Activated CD4-positive, alpha-beta T cell treated with anti-CD3 and anti-CD28 coated beads for 24 hours (primary cell): ENCODE measurements at places on chromosomes 4 and X.

DNA sequence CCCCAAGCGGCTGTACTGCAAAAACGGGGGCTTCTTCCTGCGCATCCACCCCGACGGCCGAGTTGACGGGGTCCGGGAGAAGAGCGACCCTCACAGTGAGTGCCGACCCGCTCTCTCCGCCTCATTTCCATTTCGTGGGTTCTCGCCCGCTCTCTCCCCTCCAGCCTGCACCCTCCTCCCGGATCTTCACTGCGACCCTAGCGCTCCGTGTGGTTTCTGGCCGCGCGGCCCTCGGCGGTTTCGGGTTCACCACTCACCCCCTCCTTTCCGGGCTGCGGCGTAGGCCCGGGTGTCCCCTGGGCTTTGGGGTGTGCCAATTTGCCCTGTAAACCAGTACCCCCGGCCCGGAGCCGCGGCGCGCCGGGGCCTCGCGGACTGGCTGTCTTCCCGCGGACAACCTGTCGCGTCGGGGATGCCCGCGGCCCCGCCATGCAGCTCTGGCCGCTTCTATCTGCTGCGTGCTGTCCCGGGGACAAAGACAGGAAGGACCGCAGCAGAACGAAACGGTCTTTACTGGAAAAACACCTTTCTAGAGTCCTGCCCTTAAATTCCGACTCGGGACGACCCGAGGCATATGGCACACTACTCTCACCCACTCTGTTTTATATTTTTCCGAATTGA, 737 bp downstream of the FGF2 start:
- no peak for DNase-seq

GRCh38 chrX:24877854-24878650, 137.7 kb downstream of the ARX start:
- DNase-seq = no peak

- DNase-seq = no peak
Observed at GRCh38 chr4:36256398-36256891, 12.1 kb upstream of the ARAP2 start.

DNA sequence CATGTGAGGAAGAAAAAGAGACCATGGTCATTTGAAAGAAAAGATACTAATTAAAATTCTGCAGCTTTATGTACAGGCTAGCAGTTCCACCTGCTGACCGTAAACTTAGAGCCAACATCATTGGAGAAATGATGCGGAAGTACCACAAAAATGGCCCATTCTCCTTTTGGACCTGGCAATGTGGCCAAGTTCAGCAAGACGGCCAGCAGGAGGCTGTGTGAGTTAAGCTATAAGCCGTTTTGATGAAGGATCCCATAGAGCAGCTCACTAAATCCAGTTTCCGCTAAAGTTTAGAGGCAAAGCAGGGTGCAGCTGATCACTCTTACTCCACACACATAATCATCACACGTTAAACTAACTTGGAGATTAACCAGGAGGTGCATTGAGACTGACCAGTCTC, 133.8 kb downstream of the LDB2 start:
- no peak for DNase-seq

DNA sequence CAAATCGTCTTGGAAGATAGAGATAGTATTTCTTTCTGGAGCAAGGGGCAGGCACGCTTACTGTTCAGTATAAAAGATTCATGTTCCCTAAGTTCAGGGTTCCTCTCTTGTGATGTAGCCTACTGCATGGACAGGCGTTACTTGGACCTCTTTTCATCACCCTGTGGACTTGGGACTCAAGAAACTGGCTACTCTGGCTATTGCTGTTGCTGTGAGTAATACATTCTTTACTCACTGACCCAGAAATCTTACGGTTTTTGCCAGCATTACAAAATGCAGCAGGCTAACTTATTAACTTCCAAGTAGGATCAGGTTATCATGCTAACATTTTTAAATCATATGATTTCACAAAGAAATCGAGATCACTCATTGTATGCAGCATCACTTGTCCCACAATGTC, 12.8 kb upstream of the GUCY1B1 start:
- DNase-seq = no peak

- DNase-seq = no peak
Observed at GRCh38 chr4:111540671-111541070, 604.6 kb upstream of the FAM241A start.

- DNase-seq = no peak
Observed at GRCh38 chr4:81429607-81430006, 42.1 kb downstream of the RASGEF1B start.

- DNase-seq = no peak
Observed at GRCh38 chrX:50971395-50971794, 60.9 kb downstream of the BMP15 start.

- no peak for DNase-seq
Observed at GRCh38 chr4:176618138-176618537, 174.6 kb downstream of the VEGFC start.

GRCh38 chr4:188187106-188187505, 47.9 kb downstream of the TRIML1 start:
- DNase-seq = no peak

- DNase-seq = no peak
Observed at GRCh38 chr4:150495550-150495949, 86.4 kb upstream of the MAB21L2 start.

GRCh38 chr4:88104902-88105610, 53.4 kb downstream of the ABCG2 start:
- no peak for DNase-seq

- no peak for DNase-seq
Observed at GRCh38 chrX:130114141-130114588, 3.9 kb upstream of the ELF4 start.

GRCh38 chr4:47109379-47109778, 78.0 kb downstream of the GABRB1 start:
- DNase-seq = no peak

DNA sequence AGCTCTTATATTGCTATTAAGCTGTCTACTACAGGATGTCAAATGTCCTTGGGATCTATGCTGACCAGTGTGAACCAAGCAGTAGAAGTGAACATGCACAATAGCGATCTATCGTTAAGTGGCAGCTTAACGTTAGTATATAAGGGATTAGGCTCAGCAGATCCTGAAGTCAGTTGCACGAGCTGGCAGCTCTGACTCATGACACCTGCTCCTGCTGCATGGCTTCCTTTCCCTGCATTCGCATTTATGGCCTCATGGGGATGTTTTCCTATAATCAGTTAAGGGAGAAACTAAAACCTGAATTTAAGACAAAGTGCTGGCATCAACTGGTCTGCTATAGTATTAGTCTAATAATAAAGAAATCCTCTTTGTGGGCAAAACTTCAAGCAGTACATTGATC, 12.7 kb upstream of the MCUB start:
- DNase-seq = no peak

DNA sequence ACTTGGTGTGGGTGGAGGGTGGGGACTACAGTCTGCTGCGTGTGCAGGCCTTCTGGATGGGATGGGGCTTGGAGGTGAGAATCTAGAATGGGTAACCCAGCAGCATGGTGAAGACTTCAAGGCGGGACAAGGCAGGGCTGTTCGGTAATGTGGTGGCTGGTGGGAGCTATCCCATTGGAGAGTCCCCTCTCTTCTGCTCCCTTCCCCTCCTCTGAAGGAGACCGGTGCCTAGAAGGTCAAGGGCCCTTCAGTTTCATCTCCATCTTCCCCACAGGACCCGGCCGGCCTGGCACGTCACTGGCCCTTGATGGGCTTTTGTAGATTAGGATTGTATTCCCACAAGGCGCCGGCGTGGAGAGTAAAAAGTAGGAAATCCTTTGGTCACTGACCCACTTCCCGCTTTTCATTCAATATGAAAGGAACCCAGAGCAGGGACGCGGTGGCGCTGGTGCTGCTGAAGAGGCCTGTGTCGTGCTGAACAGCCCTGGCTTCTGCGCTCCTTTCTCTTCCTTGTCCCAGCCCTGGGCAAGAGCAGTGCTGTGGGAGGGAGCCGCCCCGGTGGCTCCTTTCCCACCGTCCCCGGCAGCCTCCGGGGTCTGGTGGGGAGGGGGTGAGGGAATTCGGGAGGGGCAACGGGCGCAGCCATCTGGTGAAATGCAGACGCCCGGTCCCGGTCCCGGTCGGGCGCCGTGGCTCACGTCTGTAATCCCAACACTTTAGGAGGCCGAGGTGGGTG, 7.3 kb upstream of the HMGB3 start:
- no peak for DNase-seq

DNA sequence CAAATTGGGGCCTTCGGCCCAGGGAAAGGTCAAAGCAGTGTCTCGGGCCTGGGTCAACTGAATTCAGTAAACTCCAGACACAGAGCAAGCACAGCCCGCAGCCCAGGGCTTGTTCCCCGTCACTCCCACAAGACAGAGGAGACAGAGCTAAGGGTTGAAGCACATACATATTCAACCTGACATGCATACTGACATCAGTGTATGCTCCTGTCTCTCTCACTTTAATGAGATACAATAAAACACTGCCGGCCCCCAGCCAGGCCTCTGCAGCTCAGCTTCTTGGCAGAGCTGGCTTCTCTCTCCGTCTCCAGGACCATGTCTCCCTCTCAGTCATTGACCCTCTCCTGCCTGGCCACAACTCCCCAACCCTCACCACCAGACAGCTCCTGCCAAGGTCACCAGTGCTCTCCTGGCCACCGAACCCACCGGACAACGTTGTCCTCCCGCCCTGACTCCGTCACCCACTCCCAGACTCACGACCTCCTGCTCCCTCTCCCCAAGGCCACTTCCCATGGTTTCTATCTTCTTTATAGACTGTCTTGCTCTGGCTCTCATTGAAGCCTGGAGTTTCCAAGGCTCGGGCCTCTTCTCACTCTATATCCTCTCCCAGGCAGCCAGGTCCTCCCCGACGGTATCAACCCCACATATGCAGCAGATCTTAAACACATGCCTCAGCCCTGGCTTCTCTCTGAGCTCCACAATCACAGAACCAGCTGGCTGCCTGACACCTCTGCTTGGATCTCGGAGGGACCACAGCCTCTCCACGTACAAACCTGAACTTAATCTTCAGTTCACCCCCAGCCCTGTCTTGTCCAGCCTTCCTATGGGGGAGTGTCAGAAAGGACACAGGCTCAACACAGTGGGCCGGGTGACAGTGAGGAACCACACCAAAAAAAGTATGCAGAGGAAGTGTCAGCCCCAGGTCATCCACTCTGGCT, 67.7 kb upstream of the C4orf50 start:
- no peak for DNase-seq

DNA sequence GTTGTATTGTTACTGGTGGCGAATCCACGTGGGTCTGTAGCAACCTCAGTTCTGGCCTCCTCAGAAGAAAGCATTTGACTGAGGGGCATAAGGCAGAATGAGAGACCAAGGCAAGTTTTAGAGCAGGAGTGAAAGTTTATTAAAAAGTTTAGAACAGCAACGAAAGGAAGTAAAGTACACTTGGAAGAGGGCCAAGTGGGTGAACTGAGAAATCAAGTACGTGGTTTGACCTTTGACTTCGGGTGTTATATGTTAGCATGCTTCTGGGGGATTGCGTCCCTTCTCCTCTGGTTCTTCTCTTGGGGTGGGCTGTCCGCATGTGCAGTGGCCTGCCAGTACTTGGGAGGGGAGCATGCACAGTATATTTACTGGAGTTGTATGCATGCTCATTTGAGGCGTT, 232.7 kb upstream of the GATB start:
- DNase-seq = no peak

GRCh38 chr4:41012911-41013310, 201.4 kb downstream of the APBB2 start:
- DNase-seq = no peak

DNA sequence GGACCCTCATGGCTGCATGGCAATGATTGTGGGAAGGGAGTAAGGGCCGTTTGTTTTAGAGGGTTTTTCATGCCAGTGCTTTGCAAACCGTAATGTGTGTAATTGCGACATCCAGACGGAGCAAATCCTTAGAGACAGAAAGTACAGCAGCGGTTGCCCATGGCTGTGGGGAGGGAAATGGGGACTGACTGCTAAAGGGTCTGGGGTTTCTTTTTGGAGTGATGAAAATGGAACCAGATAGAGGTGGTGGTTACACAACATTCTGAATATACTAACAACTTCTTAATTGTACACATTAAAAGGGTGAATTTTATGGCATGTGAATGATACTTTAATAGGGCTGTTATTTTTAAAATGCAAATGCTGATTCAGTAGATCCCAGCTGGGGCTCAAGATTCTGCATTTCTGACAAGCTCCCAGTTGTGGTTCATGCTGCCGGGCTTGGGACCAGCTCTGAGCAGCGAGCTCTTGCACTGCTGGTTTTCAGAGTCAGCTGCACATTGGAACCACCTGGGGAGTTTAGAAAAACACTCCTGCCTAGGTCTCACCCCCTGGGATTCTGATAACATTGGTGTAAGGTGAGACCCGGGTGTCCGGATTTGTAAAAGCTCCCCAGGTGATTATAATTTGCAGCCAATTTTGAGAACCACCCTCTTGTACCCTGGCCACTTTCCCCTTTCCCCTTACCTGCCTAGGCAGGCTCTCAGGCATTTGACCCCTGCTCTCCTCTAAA, 47.7 kb downstream of the PRPS1 start:
- no peak for DNase-seq

DNA sequence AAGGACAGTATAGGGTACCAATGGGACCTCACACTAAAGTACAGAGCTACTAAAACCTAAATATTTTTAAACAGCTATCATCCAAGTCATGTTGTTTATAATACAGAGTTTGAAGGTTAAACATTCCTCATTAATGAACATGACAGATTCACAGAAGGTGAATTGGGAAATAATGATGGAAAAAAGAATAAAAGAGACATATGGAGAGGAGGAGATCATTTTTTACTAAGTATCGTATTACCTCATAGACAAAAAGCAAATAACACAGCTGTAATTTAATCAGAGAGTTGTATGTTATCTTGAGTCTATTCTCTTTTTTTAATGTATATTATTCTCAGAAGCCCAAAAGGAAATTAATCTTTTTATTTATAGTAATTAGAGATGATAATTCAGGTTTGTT, 7.9 kb downstream of the PLK4 start:
- no peak for DNase-seq

GRCh38 chrX:114715096-114715495, 131.2 kb downstream of the HTR2C start:
- DNase-seq = no peak

DNA sequence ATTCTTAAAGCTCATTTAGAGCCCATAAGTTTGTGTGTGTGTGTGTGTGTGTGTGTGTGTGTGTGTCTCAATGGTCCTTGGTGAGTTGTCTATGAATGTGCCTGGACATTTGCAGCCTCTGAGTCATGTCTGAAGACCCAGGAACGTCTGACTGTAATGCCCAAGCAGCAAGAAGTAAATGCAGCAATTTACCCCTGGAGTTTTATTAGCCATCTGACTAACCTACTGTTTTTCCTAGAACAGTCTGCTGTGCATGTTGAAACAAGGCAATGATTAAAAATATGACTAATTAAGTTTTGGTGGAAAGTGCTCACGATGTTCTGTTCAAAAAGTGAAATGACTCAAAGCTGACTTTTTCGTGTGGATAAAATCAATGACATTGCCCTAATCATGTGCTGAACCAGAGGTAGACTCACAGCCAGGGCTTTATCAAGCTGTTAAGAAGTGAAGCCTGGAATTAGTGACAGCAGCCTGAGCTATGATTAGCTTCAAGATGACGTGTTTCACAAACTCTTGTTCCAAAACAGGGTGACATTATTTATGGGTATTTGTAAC, 201.6 kb downstream of the CPE start:
- no peak for DNase-seq
